ENCODE measurements at places on chromosomes 2 and 18. TPM values are rescaled to one million over a fixed set of nuclear protein-coding genes. Genes with fewer than 3 reads are reported as not detected.

Gene G6PC2
- not detected for total RNA-seq

Gene SOCS6
- 17.3 TPM for total RNA-seq

Gene ADAM23
- total RNA-seq = 19.2 TPM

Gene PRKCE
- total RNA-seq = 8.6 TPM

Gene TMEM37
- 0.77 TPM for total RNA-seq

Gene CHRND
- total RNA-seq = not detected

Gene ALKAL2
- 164 TPM for total RNA-seq

Gene ANKAR
- 6.4 TPM for total RNA-seq

Gene TFPI
- 161 TPM for total RNA-seq

Gene CREG2
- not detected for total RNA-seq

Gene ZNF396
- total RNA-seq = 1.4 TPM

Gene TBR1
- total RNA-seq = not detected

Gene M1AP
- total RNA-seq = not detected

Gene NEUROD1
- total RNA-seq = not detected

Gene UBXN4
- total RNA-seq = 76.4 TPM

Gene ANKRD29
- 0.48 TPM for total RNA-seq

Gene MAP2
- total RNA-seq = 12.2 TPM

Gene HOXD4
- not detected for total RNA-seq

Gene CFAP221
- total RNA-seq = 0.45 TPM

Gene EFHD1
- 178 TPM for total RNA-seq

Gene ESPNL
- 0.07 TPM for total RNA-seq

Gene ABCG5
- total RNA-seq = not detected

Gene ALPI
- not detected for total RNA-seq
